GM23338 (cell line): ENCODE measurements at places on chromosomes 3 and 15.

DNA sequence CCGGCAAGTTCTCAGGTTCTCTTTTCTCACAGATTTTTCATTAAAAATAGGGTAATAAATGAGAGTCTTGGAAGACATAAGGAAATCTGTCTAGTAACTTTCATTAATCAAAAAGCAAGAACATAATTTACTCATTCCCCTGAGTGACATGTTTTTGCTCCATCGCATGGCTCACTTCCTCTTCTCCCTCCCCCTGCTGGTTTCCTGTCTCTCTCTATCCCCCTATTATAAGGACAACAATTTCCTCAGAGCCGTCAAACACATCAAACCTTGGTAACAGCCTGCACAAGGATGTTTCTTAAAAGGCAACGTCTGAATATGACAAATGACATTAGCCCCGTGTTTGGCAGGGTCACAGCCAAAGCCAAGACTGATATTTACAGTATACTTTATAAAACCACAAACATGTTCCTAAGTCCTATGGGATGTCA is 1149.6 kb downstream of the IGSF11 start:
- DNase-seq: no peak

- no peak for DNase-seq
These were observed 36.5 kb upstream of the NPHP3 start for GRCh38 chr3:132758740-132759139.

- DNase-seq: no peak
These were observed 156.6 kb downstream of the NR1D2 start for GRCh38 chr3:24101676-24102168.

GRCh38 chr3:177263615-177264368 is 66.5 kb upstream of the TBL1XR1 start:
- DNase-seq: no peak

- DNase-seq: no peak
These were observed 32.1 kb upstream of the ST3GAL6 start for GRCh38 chr3:98730886-98731537.
